Urinary bladder (tissue), 4 donors: ENCODE measurements at places on chromosomes 12 and 14. TPM values are rescaled to one million over a fixed set of nuclear protein-coding genes. Genes with fewer than 3 reads are reported as not detected.

DNA sequence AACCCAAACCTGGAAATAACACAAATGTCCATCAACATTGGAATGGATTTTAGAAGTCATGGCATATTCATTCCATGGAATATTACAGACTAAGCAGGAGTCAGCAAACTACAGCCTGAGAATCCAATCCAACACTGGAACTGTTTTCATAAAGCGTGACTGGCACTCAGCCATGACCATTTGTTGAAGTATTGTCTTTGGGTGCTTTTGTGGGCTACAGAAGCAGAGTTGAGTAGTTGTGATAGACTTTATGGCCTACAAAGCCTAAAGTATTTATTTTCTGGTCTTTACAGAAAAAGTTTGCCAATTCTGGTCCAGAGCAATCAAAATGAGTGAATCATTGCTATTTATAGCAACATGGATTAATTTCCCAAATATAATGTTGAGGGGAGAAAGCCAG is 34.5 kb upstream of the FRS2 start:
- no peak for DNase-seq

- DNase-seq = no peak
Observed at GRCh38 chr14:100865682-100866591, 37.6 kb downstream of the RTL1 start.

DNA sequence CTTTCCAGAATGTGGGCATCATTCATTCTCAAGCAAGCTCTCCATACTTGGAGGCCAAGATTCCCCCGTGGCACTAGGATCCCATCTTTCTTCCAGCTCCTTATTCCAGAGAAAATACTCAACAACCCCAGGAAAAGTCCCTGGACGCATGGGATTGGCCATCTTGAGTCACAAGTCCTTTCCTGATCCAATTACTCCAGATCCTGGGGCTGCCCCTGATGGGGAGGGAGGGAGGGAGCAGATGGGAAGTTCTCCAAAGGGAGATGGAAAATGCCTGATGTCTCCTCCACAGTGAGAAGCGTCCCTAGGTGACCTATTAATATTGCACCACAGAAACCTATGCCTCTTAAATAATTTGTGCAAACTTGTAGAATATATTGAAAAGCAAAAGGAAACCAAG is 12.4 kb upstream of the KCNK13 start:
- no peak for DNase-seq

DNA sequence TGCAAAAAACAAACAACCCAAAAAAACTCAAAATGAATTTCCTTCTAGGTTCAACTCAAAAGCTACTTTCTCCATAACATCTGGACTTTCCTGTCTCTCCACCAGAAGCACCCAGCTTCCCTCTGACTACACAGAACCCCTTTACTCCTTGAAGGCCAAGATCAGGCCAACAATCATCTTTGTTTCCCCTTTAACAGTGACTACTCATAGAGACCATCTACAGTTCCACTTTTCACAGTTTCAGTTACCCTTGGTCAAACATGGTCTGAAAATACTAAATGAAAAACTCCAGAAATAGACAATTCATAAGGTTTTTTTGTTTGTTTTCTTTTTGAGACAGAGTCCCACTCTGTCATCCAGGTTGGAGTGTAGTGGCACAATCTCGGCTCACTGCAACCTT is 11.8 kb downstream of the GCH1 start:
- no peak for DNase-seq

MBD6 gene
- total RNA-seq = 9.6 TPM
